ENCODE measurements at places on chromosomes 2 and 18.

DNA sequence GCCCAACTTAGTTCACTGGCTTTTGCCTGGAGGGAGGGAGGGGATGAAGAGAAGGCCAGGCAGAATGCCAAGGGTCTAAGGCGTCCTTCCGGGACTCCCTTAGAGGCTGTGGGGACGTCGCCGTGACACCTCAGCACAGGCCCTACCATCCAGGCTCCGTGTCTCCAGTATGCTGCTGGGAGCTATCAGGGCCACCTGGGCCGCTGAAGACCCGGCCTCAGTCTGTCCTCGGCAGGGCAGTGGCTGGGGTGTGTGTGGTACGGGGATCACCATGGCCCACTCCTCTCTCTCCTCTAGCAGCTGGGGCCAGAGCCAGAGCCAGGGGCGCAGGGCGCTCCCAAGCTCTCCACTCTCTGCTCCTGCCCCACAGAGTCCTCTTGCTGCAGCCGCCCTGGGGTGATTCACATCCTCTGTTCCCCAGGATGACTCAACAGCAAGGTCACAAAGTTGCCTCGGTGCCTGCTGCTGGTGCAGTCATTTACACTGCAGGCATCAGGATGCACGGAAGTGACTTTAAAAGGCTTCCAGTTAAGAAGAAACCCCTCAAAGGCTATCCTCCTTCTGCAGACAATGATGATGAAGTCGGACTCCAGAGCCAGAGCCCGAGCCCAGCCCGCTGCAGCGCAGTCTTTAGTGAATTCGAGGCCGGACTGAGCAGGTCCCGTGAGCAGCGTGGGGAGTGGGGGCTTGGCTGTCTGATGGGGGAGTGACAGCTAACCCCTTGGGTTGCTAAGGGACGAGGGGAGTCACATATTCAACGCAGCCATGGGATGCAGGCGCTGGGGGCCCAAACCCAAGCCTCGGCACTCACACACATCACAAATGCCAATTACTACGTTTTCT is 31.9 kb downstream of the SNORC start:
- DNase-seq = no peak

DNA sequence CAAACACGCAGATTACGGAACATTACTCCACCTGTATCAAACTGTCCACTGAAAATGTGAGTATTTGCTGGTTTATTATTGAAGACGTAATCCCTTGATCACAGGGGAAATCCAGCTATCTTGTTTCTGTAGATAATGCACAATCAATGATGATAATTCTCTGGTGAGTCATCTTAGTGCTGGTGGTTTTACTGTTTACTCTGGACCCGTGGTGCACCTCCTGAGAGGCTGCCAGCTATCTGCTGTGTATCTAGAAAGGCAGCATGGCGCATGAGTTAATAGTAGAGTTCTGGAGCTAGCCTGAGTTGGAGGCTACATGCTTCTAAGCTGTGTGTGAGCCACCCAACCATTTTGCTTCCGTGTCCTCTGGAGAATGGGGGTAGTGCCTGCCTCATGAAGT is 6.5 kb downstream of the NCAPH start:
- DNase-seq = no peak

- DNase-seq = no peak
Observed at GRCh38 chr2:58304843-58305242, 63.7 kb upstream of the FANCL start.

DNA sequence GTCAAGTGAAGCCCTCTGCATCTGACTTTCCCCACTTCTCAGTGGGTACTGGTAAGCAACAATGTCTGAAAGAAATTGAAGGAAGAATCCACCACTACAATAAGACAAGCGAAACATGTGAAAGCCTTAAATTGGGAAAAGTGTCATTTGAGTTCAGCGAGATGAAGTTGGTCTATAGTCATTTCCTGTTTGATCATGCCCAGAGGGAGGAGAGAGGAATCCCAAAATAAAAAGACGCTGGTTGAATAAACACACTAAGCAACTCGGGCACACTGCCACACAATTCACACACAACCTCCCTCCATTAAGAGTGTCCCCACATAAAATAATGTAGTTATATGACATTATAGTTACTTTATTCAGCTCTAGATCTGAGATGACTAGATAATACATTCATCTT is 166.1 kb downstream of the CBLN2 start:
- DNase-seq = no peak

DNA sequence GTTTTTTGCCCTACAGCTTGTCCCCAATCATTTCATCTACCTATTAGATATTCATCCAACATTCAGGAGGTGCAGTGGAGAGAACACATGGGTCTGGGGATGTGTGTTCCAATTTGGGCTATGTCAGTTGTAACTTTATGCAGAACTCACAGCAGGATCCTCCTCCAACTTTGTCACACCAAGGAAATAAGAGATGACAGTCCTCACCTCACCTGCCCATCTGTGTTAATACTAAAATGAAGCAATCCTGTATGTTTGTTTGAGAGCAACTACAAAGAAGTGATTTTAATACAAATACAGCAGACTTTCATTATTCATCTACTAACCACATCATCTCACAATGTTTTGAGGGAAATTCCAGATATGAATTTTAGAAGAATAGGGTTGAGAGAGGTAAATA is 126.7 kb downstream of the ARHGAP15 start:
- DNase-seq = no peak

GRCh38 chr2:96146153-96146880 is 1.1 kb upstream of the DUSP2 start:
- no peak for DNase-seq

DNA sequence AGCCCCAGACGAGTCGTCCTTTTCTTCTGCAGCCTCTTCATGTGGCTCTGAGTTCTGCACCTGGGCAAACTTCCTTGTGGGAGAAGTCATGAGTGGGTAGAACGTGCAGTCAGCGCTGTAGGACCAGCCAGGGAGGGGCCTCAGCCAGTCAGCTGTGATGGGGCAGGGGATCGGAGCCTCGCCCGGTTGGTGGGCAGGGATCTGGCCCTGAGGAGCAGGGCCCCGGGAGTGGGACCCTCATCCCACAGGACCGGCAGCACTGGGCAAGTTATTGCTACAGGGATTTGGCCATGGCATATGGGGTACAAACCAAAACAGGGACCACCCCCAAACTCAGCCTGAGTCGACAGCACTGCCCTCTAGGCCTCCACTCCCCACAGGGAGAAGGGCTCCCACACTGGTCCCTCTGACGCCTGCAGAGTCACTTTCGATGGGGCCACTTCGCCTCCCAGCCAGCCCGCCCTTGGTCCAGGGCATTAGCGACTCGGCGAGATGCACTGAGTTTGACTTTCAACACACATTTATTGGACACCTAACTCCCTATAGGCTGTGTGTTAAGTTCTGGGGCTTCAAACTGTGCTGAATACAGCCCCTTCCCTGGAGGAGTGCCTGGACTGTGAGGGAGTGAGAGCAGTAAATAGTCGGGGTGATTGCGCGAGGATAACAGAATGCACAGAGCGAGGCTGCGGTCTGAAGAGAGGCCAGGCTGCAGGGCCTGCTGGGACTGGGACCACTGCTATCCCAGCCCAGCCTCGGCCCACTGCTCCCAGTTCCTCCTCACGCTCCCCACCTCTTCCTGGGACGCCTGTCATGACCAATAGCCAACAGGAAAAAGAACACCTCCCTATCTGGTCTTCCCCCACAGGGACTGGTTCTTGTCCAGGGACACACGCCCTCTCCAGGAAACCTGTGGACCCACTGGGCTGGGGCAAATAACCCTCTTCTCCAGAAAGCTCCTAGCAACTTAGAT is 55.9 kb downstream of the SDC1 start:
- no peak for DNase-seq

DNA sequence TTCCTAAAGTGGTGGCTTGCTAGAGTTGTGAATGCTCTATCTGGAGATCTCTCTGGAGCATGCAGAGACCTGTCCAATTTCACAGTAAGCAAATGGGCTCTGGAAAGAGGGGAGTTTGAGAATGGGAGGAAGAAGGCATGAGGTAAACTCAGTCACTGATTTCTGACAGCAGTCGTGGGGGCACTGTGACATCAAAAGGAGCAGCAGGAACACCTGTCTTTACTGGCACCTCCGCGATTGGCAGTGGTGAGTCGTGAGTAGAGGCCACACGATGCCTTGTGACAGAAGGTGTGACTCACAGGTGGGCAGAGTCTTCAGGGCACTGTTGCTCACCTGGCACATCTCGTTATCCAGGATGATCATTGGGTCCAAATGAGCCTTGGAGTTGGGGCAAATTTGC is 38.8 kb upstream of the CAVIN2 start:
- DNase-seq = no peak

GRCh38 chr2:212076456-212076855 is 462.1 kb downstream of the ERBB4 start:
- DNase-seq = no peak

DNA sequence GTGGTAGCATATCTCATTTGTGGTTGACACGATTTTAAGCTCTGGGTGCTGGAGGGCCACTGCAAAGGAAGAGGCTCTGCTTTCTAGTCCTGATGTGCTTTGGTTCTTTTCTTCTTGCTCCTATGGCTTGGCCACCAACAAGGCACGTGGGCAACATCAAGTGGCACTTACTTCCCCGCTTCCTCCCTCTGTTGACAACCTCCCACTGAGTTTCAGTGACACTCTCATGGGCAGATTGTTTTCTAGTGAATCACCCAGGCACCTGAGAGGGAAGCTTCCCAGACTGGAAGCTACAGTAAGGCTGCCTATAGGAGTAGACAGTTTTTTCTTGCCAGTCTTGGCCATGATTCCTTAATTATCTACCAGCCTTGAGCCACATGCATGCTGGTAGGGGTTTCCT is 89.0 kb downstream of the NBAS start:
- DNase-seq = no peak

- no peak for DNase-seq
Observed at GRCh38 chr2:8513601-8514273, 168.1 kb upstream of the ID2 start.

DNA sequence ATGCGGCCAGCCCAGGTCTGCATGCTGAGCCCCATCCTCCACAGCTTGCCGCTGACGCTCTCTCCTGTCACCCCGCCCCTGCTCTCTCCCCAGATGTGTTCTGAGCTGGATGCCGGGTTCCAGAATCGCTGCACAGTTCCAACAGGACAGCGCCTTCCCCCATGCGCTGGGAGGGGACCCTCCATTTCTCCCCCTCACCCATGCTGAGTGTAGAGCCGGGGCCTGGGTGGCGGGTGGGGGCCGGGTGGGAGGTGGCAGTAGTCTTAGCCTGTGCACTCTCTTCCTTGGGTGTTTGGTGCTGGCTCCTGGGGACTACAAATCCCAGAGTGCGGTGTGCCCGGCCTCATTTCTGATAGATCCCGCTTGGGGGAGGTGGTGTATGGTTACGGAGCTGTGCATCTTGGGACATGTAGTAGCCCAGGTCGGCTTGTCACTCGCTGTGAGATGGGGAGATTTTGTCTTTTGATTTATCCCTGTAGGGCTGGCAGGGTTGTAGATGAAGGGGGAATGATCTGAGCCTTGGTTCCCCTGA is 6.8 kb downstream of the DNAJB2 start:
- no peak for DNase-seq

DNA sequence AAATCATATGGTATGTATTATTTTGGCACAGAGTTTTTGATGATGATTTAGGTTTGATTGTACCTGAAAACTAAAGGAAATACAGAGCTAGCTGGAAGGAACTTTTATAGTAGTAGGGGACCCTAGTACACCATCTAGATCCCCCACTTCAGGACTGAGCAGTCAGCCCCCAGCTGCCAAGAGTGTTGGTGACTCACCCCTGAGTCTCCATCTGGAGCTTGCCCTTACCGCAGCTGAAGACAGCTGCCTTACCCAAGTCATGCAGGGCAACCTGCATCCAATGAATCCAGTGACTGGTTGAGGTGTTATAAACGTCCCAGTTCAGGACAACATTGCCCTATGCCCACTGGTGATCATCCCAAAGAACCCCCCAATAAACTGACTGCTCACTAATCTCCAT is 15.3 kb downstream of the PMS1 start:
- no peak for DNase-seq

DNA sequence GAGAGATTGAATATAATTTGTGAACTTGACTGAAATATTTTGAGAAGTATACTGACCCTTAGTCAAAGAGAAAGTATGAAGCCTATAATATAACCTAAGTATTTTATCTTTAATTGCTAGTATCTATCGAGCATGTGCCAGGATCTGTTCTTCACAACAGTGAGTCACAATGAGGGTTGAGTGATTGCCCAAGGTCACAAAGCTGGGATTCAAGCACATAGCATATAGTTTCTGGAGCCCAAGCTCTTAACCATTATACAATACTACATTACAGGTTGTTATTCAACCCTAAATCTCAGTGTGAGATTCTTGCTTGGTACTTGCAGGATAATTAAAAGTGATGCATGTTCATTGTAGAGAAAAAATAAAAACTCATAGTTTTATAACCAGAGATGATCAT is 97.2 kb downstream of the RAB3GAP1 start:
- DNase-seq = no peak

DNA sequence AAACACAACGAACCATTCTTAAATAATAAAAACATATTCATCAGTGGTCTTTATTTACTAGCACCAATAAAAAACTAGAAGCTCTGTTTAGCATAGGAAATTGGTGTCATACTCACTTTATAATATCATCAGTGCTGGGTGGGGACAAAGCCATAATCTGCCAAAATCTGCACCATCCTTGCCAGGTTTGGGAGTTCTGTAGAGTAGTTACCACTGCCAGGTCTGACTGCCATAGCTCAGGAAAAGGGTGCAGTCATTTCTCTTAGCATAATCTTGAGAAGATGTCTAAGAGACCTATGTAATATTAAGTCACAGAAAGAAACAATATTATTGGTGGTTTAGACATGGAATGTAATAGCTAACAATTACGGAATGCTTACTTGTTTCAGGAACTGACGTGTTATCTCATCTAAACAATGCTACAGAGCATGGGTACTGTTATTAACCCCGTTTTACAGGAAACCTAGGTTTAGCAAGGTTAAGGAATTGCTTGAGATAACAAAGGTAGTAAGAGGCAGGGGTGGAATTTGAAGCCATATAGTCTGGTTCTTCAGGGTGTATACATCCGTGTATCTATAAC is 1.6 kb upstream of the MARCHF7 start:
- DNase-seq = no peak

DNA sequence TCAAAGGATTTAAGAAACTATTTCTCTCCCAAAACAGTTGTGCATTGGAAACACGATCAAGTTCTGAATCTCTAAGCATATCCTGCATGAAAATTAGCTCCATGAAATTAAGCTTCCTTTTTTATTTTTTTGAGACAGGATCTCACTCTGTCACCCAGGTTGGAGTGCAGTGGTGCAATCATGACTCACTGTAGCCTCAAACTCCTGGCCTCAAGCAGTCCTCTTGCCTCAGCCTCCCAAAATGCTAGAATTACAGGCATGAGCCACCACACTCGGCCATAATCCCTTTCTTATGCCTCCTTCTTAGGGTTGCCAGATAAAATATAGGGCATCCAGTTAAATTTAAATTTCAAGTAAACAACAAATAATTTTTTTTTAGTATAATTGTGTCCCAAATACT is 124.4 kb downstream of the ARL4C start:
- no peak for DNase-seq

- no peak for DNase-seq
Observed at GRCh38 chr2:46334389-46335271, 37.4 kb downstream of the EPAS1 start.

DNA sequence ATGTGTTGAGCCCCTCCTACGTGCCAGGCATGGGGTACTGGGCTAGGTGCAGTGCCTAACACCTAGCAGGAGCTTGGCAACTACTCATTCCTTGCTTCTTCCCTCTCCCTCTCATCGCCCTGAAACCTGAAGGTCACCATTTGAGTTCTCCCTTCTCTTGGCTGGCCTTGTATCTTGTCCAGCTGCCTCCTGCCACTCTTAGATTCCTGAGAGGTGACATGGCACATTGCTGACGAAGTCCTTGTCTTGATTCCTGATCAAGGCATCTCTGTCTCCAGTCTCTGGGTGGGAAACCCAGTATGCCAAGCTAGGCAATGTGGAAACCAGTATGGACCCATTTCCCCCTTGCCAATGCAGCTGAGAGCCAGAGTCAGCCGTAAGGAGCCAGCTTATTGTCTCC is 9.0 kb upstream of the EFR3B start:
- DNase-seq = no peak
